ENCODE measurements at places on chromosomes 4 and X.

DNA sequence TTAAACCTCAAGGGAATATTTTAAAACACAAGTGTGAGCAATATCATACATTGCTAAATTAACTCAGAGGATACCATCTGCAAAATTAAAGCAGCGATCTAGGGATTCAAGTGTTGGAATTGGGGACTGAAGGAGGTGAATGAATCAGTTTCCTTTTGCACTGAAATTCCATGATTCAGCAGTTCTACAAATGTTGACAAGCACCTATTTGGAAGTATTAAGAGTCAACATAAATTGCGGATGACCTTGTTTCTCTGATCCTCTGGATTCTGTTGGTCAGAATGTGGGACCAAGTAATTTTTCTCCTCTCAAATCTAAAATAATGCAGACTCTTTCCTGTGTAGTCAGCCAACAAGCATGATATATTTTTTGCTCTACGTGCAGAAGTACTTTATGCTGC, 78.8 kb downstream of the LDB2 start:
- DNase-seq, result no peak

DNA sequence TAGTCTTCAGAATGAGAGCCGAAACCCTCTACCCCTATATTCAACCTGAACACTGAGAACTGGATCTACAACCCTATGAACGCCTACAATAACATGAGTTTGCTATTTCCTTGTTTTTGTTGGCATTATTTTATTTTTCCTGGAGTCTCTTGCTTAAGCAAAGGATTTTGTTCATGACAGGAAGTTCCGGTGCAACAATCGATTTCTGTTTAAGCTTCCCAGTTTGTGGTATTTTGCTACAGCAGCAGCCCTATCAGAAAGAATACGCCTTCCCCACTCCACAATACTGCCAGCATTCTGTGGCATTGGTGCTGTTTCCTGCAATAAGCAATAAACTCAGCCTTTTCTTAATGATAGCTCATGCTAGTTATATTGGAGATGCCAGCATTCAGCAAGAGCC, 60.9 kb downstream of the NPY5R start:
- DNase-seq, result no peak

GRCh38 chr4:14924812-14925344, 77.4 kb upstream of the CPEB2 start:
- DNase-seq, result no peak

DNA sequence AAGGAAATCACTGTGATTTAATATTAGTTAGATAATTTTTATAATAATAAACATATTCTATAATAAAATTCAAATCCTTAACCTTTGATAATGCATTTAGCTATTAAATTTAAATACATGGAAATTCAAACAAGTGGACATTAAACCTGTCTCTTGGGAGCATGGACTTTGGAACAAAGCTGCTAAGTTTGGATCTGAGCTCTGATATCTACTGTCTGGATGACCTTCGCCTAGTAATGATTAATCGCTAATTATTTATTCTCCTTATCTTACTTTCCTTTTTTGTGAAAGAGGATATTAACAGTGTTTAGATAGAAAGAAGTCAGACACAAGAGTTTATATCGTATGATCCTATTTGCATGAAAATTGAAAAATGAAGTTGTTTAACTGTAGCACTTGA, 980.9 kb downstream of the FSTL5 start:
- no peak for DNase-seq

DNA sequence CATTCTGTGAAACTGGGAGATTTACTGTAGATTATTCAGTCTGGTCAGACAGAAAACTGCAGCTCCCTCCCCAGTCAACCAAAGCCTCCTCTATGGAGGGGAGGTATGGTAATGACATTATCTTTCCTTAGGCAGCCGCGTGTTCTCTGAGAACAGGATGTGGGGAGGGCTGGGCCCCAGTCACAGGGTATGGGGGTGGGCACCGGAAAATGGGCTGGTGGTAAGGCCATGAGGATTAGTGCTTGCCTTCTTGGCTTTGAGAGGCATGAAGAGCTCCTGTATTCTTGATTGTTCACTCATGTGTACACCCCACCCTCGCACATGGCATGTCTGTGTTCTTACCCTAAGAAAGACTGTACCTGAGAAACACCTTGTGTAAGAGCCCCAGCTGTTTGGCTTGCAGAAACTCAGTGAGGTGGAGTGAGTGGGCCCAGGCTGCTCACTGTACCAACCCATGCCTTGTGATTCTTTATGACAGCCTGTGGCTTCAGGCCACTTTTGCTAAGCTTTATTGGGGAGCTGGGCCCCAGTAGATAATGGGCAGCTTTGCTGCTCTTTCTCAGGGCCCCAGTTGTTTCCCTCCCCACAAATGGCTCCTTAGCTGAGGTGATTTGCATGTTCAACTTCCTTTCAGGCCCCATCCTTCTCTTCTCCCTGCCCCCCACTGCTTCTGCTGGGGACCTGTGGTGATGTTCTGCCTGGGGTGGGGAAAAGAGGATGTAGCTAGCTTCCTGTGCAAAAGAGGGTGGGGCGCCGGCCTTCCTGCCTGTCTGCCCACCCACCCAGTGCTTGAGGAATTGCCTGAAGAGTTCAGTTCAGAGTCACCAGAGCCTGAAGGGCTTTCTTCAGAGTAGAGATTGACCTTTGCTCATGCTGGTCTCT, 30.7 kb downstream of the MSN start:
- no peak for DNase-seq

DNA sequence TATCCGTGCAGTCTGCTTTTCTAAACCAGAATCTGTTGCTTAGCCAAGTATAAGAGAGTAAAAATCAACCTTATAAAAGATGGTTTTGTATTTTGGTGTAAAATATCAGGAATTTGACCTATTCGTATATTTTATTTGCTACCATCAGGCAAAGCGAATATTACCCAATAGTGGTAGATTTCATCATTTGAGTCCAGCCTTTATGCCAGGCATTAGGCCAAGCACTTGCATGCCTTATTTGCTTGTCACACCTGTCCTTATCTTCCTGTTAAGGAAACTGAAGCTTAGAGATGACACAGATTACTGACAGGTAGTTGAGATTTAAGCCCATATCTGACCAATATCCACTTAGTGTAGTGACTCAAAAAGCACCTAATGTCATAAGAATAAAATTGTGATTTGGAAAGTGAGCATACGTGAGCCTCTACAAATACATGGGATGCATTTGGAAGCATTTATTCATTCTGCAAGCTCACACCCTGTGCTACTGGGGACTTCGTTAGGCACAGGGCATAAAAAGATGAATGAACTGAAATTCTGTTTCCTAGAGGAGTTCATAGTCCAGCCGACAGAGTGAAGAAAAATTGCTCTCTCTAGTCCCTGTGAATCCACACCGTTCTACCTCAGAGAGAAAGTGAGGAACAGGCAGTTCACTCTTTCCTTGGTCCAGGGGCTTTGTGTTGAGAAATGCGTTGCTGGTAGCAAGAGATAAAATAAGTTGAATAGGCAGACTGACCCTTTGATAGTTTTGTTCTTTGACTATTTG, 2.3 kb upstream of the RNF212 start:
- no peak for DNase-seq

- DNase-seq, result no peak
Measured at GRCh38 chrX:29617725-29618124, 597.6 kb upstream of the MAGEB2 start.

GRCh38 chrX:32448945-32449344, 762.4 kb downstream of the DMD start:
- no peak for DNase-seq

- no peak for DNase-seq
Measured at GRCh38 chr4:180356766-180357165, 1886.4 kb upstream of the TENM3 start.

- no peak for DNase-seq
Measured at GRCh38 chrX:110167952-110168451, 149.9 kb downstream of the AMMECR1 start.

GRCh38 chr4:170581322-170581721, 491.6 kb upstream of the AADAT start:
- no peak for DNase-seq

DNA sequence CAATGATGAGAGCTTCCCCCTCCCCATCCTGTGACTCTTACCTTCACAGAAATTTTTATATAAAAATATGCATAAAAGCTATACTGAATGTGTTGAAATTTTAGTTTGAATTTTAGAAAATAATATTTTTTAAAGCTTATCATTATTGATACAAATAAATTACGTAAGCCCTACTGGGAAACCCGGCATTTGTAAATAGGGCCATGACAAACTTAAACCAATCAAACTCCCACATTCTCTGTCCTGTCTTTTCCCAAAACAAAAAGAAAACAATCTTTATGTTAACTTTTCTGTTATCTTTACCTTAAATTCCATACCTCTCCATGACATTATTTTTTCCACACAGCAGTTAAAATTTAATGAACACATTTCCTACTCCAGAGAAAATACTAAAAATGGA, 2.6 kb downstream of the CNOT6L start:
- DNase-seq, result no peak

GRCh38 chrX:45428831-45429230, 228.2 kb upstream of the DIPK2B start:
- DNase-seq, result no peak
